ENCODE measurements at places on chromosomes 7 and 10.

DNA sequence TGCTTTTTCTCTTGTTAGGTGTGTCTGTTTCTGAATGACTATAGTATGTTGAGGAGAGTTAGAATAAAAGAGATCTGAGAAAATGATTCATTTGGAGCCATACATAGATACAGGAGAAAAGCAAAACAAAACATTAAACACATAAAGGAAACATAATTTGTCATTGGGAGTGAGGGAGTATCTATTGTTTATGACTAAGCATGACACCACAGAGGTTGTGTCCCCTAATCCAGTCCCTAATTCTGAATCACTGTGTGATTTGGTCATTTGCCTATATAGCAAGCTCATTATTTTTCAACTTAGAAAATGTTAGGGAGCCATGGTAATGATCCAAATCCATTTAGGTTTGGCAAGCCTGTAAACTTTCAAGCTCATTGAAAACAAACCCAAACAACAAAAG is 132.3 kb upstream of the BMPER start:
- DNase-seq, result peak; percentile 17

- DNase-seq, result no peak
Observed at GRCh38 chr10:60942134-60942787, 1.7 kb downstream of the RHOBTB1 start.

DNA sequence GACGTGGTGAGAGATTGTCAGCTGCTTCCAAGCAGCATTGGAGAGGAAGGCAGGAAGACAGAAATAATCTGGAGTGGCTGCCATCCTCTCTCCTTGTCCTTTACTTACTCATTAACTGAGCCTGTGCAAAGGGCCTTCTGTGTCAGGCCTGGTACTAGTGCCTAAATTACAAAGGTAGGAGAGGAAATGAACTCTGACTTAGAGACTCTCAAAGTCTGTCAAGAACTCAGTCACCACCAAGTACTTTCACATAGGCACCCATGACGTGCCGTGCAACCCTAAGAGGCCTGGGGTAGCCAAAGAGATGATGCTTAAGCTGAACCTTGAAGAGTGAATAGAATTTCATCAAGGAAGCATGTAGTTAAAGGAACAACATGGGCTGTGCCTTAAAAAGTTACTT is 866.9 kb downstream of the LRMDA start:
- DNase-seq, result no peak

DNA sequence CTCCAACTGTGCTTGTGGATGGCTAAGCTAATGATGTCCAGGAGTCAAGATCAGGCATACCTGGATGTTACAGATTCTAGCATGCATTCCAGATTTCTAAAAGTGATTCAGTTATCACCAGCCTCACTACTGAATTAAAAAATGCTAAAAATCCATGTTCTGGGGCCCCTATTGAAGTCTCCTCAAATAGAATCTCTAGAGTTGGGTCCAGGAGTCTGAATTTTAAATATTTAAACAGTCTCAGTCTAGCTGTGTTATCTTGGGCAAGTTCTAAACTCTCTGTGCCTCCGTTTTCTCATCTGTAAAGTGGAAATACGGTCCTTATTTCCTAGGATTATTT is 5.0 kb downstream of the ARID5B start:
- DNase-seq, result no peak

DNA sequence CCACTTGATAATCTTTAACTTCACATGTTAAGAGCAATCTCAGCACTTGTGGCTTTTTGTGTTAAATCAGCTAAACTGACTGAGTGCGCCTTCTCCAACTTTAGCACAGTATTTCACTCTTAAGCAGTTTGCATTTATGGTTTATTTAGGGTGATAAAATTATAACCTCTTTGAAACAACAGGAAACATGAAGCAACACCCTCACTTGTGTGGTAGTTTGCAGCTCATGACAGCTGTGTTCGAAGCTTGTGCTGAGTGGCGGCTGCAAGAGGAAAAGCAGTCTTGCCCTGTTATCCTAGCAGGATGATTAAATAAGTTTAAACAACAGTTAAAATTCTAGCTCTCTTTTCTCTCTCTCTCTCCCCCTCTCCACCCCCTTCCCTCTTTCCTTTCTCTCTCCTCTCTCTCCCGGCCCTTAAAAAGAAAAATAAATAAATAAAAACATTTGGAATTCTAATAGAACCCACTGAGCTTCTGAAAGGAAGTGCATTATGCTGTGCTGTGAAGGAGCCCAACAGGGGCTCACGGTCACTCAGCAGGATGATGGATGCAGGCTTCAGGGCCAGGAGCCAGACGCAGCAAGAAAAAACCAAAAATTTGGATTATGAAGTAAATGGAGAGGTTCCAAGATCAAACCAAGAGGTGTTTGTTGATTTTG is 25.2 kb downstream of the OGDH start:
- no peak for DNase-seq

DNA sequence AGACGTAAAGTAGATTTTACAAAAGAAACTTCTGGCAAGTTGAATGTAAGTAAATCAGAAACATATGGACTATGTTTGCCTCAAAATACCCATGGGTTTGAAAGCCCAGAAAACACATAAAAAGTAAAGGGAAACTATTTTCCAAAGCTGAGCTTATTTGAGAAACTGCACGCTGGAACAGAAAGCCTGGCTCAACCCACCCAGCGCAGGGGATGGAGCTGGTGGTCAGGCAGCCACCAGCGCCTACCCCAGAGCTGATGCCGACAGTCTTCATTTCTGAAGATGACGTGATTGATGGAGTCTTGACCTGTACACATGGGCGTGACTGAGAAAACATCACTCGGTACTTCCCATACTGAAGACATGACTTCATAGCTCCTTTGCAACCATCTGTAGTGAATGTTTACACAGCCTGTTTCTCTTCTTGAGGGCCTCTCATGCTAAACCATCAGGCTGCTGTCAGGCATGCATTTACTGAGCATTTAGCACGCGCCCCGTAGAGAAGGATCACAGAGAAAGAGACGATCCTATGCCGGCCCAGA is 232.6 kb upstream of the AUTS2 start:
- peak; percentile 55 for DNase-seq

DNA sequence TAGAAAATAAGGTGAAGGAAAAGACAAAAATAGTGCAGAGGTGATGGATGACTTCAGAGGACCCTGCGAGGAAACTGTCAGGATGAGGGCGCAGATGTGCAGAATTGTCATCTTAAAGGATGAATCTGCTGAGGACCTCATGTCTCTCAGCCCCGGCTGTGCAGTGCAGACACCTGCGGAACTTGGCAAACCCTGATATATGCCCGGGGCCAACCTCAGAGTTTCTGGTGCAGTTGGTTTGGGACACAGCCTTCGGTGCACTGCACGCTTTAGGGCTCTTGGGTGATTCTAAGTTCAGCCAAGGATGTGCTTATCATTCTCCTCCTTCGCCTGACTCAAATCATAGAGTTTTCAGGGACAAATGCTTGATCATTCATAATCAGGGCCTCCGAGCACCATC is 310.1 kb downstream of the TCERG1L start:
- no peak for DNase-seq

GRCh38 chr10:92440578-92440977 is 133.3 kb downstream of the IDE start:
- DNase-seq, result no peak

GRCh38 chr7:114988755-114989375 is 67.0 kb downstream of the MDFIC start:
- peak; percentile 52 for DNase-seq

- no peak for DNase-seq
Observed at GRCh38 chr7:127658970-127659630, 7.1 kb downstream of the SND1 start.

GRCh38 chr7:90723233-90723632 is 127.1 kb downstream of the CDK14 start:
- DNase-seq, result no peak
